Activated naive CD4-positive, alpha-beta T cell treated with anti-CD3 and anti-CD28 coated beads, Interleukin-2, amount 50 U/mL, for 16 hours (primary cell): ENCODE measurements at places on chromosomes 5 and 9.

- no peak for DNase-seq
Measured at GRCh38 chr5:135609981-135610380, 31.2 kb upstream of the CXCL14 start.

DNA sequence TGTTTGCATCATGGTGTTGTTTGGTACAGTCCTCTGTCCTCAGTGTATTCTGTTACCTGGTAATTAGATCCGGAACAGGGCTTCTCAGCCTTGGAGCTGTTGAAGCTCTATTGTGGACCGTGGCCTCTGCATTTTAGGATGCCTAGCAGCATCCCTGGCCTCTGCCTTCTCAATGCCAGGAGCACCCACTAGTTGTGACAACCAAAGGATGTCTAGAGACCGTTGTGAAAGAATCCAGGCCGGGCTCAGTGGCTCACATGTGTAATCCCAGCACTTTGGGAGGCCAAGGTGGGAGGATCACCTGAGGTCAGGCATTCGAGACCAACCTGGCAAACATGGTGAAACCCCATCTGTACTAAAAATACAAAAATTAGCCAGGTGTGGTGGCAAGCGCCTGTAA, 159.6 kb downstream of the CACNA1B start:
- no peak for DNase-seq

DNA sequence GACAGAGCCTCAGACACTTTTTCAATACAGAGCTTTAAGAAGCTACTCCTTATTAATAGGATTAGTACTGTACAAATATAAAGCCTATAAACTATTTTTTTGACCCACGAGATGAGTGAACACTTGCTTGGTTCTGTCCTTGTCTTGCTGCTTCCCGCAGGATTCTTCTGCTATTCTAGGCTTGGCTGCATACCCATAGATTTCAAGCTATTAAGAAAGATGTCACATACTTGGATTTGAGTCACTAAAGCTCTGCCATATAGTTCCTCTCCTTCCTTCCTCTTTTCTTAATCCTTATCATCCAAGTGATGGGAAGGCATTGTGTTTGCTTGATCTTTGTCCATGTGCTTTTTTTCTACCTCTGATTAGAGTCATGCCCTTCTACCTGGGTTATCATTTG, 361.2 kb upstream of the TRPC7 start:
- no peak for DNase-seq

DNA sequence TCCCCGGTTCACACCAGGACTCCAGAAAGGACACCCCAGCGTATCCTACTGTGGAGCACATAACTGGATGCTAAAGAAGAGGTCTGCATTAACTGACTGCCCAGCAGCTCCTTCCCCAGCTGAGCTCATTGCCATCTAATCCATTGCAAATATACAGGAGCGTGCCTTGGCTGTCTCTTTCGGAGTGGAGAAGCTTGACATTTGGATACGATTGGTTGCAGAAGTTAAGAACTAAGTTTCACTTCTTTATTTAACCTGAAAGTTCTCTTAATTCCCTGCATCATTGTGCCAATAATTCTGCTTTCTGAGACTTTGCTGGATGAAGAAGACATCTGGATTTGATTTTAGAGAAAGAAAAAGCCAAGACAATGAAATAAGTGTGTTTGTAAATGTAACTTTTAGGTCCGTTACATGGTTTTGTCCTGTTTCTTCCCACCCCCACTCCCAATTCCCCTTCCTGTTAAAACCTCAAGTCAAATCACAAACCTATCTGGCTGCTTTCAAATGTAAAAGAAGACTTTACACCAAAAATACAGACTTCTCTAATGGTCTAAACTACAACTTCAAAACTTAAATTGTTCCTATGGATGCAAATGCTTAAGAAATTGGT, 33.9 kb downstream of the TAS2R1 start:
- DNase-seq: no peak

GRCh38 chr9:68912561-68912960, 101.4 kb downstream of the PRKACG start:
- DNase-seq: no peak

- DNase-seq: no peak
Measured at GRCh38 chr9:126516561-126516935, 97.2 kb upstream of the LMX1B start.

DNA sequence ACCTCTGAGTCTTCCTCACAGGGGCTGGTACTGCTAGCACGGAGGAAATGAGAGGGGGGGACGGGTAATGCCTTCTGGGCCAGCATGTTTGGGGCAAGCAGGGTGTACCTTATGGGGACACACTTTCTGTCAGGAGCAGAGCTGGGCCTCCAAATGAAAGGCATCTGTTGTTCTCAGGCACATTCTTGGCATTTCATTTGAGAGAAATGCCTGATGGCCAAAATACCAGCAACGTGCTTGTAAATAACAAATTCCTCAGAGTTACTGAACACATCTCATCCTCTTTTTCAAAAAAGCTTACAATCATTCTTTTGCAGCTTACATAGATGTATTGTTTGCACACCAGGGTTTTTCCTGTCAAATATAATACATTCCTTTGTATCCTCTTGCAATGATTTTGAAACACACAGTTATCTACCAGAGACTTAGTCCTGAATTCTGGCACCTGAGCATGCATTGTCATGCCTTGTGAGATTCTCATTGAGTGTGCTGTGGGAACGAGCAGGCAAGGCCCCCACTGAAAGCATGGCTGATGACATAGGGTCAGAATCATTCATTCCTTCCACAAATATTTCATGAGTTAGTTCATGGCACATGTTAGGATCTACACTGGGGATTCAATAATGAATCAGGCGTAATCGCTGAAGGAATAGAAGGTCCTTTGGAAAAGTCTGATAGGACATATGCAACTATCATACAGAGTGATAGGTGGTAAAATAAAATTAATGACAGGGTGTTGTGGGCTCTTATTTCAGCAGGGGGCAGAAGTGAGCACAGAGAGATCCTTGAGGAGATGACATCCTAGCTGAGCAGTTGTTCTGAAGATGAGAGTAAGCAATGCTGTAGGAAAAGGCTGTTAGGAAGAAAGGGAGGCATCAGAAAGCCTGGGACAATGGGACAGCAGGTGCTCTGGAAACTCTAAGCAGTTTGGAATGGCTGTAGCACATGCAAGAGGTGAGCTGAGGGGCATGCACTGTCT, 260.9 kb upstream of the TUT7 start:
- no peak for DNase-seq

DNA sequence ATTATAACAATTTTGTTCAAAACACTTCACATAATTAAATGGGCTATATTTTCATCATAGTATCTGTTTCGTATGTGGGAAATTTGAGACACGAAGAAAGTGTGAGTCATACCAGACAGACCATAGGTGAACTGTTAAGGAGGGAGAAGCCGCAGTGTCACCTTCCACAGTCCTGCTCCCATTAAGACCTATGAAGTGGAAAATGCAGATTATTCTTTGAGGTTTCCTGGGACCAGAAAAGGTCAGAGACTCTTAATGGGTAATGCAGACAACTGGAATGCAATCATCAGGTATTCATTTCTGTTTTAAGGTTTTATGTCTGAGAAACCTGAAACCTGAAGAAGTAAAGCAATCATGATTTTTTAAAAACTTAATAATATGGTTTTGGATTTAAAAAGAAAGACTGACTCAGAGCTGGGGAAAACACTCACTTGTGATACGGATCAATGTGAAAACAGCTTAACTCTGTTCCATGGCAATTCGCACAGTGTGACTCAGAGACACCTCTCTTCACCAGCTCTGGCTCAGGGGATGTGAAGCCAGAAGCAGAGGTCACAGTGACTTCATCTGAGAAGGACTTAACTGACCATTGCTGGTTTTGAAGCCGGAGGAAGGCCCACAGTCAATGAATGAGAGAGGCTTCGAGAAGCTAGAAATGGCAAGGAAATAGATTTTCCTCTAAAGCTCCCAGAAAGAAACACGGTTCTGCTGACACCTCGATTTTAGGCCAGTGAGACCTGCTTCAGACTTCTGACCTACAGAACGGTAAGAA, 17.2 kb upstream of the GCNT1 start:
- no peak for DNase-seq

GRCh38 chr5:15234911-15235310, 265.1 kb upstream of the FBXL7 start:
- DNase-seq: no peak

GRCh38 chr5:35838370-35839042, 18.2 kb upstream of the IL7R start:
- DNase-seq: no peak

- DNase-seq: no peak
Measured at GRCh38 chr9:134547161-134548100, 94.2 kb upstream of the COL5A1 start.

DNA sequence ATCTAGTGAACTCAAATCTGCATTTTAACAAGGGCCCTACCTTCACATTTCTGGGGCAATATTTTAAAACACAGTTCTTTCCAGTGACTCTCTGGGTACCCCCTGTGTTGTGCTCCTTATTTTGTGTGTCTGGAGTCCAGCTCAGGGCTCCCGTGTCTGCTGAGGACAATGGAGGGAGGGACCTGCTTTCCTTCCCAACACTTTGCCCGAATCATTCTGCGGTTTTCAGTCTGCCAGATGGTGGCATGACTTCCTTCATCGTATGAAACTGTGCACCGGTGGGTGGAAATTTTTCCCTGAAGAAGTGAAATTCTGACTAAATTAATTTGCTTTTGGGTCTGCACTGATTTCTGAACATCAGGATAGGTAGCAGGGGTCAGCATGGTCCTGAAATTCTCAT, 153.6 kb upstream of the CD180 start:
- no peak for DNase-seq

- no peak for DNase-seq
Measured at GRCh38 chr5:57754616-57755015, 272.0 kb upstream of the ACTBL2 start.
